Activated B cell treated with CpG ODN at 0.5 μM for 24 hours (primary cell): ENCODE measurements at places on chromosomes 1 and 21.
A peak's percentile ranks its signal among the peaks of the same experiment; 100 is the strongest.

DNA sequence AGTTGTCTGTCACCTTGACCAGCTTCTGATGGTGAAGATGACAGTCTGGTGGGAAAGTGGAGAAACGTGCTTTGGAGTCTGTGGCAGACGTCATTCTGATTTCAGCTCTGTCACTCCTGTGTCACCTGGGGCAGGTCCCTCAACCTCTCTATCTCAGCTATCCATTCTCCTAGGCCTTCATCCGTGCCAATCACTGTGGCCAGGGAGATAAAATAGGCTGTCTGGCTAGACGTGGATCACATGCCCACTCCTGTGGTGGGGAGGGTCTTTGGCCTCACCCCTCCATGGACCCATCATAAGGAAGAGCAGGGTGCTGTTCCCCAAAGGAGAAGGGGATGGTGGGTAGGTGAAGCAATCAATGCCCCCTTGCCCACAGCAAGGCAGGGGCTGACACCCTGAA lies 140.3 kb downstream of the ACTL8 start:
- no peak for DNase-seq

- no peak for DNase-seq
Measured at GRCh38 chr1:1752636-1753606, 25.3 kb downstream of the NADK start.

DNA sequence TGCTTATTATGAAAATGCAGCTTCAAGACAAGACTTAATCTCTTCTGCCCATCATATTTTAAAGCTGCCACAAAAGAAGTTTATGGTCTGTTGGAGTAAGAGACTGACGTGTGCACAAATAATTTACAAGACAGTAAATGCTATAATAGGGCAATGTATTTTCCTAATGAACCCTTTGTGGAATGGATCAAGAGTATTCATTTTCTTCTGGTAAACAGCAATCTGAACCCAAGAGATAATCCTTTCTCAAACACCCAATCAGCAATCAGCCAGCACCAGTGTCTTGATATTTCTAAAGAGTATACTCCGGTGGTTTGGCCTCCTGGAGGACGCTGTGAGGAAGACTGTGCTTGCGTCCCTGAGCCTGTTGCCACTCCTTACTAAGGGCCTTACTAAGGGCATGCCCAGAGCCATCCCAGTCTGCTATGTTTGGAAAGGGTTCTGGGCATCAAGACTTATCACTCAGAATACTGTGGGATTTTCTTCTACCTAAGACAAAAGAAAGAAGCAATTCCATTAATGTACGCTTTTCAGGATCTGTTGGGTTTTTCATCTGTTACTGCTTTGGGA lies 48.8 kb upstream of the LRRC8D start:
- DNase-seq, result no peak

GRCh38 chr1:228082918-228083870 lies 686 bp downstream of the ARF1 start:
- DNase-seq, result no peak

- no peak for DNase-seq
Measured at GRCh38 chr1:2224170-2224584, 3.9 kb upstream of the SKI start.

DNA sequence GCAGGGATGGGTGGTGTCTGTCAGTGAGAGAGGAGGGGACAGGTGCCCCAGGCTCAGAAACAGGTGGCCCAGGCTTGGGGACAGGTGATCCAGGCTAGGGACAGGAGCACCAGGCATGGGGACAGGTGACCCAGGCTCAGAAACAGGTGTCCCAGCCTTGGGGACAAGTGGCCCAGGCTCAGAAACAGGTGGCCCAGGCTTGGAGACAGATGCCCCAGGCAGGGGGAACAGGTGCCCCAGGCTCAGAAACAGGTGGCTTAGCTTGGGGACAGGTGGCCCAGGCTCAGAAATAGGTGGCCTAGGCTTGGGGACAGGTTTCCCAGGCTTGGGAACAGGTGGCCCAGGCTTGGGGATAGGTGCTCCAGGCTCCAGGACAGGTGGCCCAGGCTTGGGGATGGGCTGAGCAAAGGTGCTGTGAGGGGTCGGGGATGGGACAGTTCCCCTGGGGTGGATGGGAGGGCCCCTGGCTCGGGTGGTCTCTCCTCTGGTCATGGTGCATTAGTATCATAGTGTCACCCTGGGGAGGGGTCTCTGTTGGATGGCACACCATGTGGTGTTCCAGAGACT lies 87.7 kb upstream of the C1orf174 start:
- DNase-seq, result no peak

GRCh38 chr1:13865851-13866250 lies 165.9 kb downstream of the PRDM2 start:
- DNase-seq, result no peak

- DNase-seq, result no peak
Measured at GRCh38 chr1:17630048-17630830, 90.7 kb downstream of the ARHGEF10L start.

- peak; percentile 22 for DNase-seq
Measured at GRCh38 chr1:12594966-12595756, 22.8 kb downstream of the DHRS3 start.

- no peak for DNase-seq
Measured at GRCh38 chr1:1032424-1032823, 12.5 kb downstream of the AGRN start.

- no peak for DNase-seq
Measured at GRCh38 chr21:35189077-35189863, 140.2 kb upstream of the RUNX1 start.

DNA sequence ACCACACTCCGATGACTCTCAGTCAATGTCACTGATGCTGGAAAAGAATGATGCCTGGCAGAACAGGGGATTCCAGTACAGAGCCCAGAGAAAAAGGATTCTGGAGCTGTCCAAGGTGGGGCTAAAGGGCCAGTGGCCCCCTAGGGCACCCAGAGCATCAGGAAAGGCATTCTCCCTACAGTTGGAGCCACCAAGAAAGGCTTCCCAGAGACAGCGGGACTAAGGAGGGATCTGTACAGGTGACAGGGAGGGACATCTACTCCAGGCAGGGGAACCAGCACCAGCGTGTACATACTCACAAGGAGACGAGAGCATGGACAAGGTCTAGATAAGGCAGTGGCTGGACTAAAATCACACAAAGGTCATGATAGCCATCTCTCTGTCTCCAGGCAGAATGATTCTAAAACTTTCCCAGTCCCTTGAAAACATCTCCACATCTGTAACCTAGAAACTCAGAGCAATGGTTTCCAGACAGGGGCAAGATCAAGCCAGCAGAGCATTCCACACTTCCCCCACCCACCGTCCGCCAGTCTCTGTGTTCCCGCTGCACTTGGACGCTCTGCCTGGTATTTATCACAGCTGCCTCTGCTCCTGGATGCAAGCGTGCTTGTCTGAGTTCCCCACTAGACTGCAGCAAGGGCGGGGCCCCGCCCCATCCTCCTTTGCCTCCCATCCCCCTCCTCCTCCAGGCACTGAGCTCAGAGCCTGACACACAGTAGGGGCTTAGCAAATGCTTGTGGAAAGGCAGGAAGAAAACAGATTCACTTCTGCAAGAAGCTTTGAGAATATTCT lies 111.6 kb upstream of the ZC3H12A start:
- no peak for DNase-seq

DNA sequence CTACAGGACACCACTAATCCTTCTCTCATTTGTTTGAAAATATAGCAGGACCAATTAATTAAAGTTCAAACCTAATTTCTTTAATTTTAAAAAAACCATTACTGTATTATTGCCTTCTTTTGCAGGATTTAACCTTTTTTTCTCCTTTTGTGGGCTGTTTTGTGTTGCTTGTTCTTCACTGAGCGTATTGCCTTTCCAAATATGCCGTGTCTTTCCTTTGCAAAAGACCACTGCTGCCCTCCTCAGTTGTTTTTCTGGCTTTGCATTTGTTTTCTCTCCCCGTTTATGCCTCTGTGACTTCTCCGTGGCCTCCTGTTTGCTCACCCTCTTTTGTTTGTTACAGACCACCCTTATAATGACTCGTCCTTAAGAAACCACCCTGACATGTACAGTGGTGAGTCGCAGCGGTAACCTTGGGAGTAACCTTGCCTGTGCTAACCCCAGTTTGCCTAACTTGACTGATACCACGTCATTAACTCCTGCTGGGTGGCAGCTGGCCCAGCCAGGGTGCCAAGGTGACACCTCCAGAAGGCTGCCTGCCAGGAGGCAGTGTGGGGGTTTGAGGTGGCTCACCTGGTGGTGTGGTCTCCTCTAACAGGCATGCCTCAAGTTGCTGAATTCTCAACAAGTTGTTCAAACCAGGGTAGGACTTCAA lies 81.1 kb upstream of the CNTN2 start:
- no peak for DNase-seq

DNA sequence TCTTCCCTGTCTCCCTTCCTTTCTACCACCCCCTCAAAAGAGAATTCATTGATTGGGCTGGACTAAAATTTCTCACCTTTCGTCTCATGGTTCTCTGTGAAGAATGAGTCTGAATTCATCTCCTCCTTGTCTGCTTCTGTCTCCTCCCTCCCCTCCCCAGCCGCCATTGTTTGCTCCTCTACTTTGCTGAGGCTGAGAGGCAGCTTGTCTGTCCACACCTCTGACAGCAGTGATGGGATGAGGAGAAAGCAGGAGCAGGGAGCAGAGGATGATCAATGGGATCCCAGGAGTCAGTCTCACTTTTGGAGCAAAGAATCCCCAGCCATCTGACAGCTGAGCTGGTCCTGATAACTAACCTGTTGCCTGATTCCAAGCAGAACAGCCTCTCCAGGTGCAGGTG lies 2.5 kb downstream of the ILDR2 start:
- no peak for DNase-seq

DNA sequence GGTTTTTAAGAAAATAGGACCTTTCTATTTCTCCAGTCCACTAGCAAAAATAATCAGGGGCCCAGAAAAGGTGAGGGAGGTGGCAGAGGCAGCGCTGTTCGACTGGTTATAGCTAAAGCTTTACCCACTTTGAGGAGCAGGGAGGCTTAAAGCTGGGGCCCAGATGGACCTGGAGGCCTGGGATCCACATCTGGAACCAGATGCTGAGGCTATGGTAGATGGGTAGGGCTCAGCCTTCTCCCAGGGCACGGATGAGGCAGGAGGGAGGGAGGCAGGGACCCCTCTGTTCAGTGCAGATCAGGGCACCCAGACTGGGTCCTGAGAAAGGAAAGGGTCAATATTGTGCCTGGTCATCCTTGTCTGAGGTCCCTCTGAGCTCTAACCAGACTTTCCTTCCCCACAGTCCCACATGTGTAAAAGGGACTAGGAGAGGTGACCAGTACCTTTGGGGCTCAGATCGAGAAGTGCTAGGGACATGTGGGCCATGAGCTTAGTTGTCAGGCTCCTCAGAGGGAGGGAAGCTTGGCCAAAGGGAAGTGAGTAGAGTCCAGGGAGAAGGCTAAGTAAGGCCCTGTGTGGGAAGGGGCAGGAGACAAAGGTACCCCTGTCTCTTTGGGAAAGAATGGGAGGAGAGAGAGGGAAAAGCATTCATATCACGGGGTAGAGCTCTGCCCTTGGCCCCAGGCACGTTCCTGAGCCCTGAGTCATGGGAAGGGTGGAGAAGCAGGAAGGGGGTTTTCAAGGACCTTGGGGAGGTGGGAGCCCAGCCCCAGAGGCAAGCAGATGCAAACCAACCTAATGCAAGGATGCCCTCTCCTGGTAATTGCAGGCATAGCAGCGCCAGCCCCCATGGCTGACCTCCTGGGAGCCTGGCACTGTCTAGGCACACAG lies 15.4 kb downstream of the LMNA start:
- peak; percentile 77 for DNase-seq

DNA sequence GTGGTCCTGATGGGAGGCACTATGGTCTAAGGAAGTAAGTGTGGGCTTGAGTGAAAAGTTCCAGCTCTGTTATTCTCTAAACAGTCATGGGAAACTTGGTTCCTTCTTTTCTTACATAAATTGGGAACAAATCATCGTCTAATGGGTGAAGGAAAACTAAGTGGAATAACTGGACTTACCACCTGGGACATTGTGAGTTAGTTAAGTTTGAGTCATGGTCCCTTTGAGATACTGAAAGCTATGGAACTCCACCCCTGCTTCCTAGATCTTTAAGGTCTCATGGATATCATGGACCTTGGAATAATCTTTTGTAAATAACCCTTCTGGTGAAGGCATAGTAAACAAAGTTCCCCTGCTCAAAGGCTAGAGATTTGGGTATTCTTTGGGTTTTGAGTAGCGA lies 16.1 kb upstream of the TXLNA start:
- DNase-seq, result no peak

DNA sequence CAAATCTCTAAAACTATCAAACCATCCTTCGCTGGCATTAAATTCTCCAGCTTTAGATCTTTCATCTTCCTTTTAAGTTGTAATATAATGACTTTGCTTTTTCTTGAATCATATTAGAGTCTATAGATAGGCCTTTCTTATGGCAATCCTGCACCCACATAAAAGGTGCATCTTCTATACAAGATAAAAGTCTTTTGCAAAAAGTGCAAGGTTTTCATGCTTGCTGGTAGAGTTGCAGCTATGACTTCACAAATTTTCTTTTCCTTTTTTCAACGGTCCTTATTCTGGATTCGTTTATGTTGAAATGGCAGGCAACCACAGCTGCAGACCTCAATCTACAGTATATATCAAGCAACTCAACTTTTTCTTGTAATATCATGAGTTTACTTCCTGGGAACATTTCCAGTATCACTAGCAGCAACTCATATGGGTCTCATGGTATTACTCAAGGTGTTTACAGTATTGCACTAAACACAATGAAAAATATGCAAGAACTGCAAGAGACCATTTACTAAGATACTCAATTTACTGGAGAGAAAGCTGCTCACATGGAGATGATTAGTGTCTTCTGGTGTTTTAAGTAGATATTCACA lies 22.1 kb downstream of the OMA1 start:
- no peak for DNase-seq

DNA sequence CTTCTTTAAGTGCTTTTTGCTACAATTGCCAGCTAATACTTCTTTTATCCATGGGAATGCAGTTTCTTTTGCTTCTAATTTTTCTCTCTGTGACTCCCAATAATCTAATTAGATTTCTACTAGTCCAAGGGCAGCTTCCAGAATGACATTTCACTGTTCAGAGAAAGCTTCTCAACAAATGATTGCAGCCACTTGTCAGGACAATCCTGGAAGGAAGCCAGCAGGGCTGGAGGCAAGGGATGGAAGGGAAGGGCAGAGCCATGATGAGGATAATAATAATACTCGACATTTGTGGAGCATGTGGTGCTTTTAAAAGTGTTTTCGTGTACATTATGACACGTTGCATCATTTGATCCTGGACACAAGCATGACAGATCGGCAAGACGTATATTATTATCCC lies 19.4 kb downstream of the F11R start:
- DNase-seq, result no peak

- no peak for DNase-seq
Measured at GRCh38 chr1:156026588-156026987, 5.8 kb upstream of the SSR2 start.

DNA sequence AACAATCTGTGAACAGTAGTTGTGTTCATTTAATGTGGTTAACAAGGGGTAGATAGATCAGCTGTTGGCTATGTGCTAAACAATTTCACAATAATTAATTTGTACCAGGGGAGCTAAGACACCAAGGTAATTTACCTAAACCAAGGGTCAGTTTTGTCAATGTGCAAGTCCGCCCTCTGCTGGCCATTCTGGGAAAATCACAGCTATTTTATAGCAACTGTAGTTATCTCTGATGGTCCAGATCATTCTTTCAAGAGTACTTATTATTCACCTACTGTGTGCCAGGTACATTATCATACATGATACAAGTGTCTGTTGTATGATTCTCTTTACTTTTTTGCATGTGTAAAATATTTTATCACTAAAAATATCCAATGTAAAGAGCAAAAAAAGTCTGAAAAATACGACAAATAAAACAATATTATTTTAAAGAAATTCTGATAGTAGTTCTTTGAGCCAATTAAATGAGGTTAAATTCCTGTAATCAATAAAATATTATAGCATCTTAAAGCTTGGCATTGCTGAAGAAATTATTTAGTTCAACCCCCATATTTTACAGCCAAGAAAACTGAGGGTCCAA lies 312.3 kb upstream of the FAM78B start:
- DNase-seq, result peak; percentile 18

- DNase-seq, result no peak
Measured at GRCh38 chr1:95095833-95096217, 21.3 kb upstream of the TLCD4 start.
